ENCODE measurements at places on chromosomes 3 and 15. TPM values are rescaled to one million over a fixed set of nuclear protein-coding genes. Genes with fewer than 3 reads are reported as not detected.

Gene IL17RB
- 0.52 TPM for total RNA-seq

Gene TMF1
- 45.6 TPM for total RNA-seq

Gene SNX33
- total RNA-seq, result 30.9 TPM

DNA sequence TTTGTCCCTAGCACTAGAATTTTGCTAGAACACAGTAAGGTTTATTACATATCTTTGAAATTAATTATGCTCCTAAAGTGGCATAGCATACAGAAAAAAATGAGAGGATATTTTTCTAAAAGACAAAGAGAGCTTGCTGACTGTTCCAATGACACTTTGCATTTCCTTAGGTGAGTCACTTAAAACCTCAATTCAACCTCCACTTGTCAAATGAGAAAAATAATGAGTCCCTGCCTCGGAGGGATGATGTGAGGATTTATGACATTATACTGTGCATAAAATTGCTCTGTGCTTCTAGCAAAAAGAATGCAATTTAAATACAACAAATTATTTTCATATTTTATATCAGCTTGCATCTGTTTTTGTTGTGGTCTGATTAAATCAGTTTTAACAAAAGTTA lies 1417.0 kb upstream of the ALCAM start:
- no peak for DNase-seq

- DNase-seq, result no peak
Measured at GRCh38 chr3:39937315-39937714, 127.9 kb downstream of the MYRIP start.

- no peak for DNase-seq
Measured at GRCh38 chr3:136192831-136193230, 3.3 kb downstream of the MSL2 start.

- DNase-seq, result peak; percentile 81
Measured at GRCh38 chr15:51750792-51751696, at the start of gene TMOD2. Gene TMOD2 (plus strand): TSS chr15:51751597. CDS start chr15:51766442, 14,845 bp downstream.

DNA sequence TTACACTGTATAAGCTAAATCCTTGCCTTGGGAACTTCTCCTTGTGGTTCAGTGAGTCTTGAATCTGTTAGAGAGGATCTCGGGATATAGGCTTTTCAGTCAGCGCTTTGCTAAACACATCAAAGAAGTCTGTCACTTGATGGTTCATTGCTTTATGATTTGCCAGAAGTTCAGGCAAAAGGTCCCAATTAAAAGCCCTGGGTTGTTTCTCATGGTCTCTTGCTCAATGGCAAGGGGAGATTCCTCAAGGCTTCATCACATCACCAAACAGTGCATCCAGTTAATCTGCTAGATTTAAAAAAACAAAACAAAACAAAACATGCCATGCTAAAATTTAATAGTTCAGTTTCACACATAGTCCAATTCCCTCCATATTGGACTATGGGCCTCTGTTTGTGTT lies 114.8 kb downstream of the FILIP1L start:
- no peak for DNase-seq

DNA sequence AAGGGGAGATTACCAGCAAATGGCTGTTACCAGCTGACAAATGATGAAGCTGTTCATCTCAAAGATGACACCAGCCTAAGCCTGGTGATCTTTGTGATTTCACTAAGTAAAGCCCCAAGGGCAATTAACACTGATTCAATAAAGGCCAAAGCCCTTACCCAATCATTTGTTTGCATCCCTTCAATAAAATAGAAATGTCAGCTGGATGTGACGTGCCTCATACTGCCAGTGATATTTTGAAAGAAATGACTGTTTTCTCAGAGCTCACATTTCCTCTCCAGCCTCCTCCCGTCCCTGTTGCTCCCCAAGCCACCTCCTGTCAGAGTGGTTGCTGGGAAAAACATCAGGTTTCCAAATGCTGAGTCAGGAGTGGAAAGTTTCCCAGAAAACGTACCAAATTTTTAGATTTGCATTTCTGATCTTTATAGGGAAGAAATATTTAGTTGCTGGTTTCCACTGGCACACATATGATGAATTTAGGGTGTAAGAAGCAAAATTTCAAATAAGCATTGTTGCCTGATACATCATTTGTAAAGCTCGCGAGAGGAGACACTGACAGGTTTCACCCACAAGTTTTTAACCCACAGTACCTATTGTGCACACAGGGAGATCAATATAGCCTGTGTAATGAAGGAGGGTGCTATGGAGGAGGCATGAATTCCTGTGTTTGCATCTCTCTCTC lies 21.0 kb downstream of the C2CD4A start:
- DNase-seq, result no peak

GRCh38 chr15:59540654-59541053 lies 70.9 kb upstream of the GCNT3 start:
- no peak for DNase-seq

GRCh38 chr15:64740311-64741170 lies 34.8 kb downstream of the RBPMS2 start:
- DNase-seq, result no peak

DNA sequence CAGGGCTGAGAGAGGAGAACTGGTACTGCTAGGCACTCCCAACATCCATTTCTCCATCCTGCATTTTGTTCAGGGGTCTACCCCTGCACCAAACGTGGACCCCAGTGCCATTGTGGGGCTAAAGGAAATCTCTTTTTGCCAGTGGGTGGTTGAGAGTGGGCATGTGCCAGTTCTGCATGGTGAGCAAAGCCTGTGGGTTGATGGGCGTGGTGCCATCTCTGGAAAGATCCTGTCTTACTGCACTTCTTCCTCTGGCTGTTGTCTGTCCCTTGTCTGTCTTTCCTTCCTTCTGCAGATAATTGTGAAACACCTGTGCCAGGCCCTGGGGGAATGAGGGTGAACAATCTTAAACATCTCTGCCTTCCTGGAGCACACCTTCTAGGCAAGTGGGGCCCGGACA lies 1.4 kb upstream of the RARRES1 start:
- no peak for DNase-seq

DNA sequence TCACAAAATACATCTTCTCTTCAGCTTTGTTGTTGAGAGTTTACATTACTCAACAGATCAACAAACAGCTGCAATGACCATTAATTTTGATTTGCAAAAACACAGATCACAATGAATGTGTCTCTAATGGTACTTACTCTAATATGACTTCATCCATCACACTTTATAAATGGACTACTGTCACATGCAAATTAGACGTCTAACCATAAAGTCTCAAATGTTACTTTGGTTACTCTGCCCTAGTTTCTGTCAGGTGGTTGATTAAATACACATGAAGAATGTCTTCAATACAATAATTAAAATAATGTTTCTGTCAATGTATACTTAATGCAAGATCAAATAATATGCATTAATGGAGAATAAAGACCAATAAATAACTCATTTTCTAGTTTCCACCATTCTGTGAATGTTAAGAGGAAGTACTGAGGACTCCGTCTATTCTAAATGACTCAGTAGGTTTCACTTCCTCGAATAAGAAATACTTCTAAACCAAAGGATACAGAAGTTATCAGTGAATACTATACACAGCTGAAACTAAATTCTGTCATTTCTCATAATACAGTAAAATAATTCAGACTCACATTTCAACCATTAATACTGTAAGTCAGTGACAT lies 145.8 kb downstream of the CBLB start:
- DNase-seq, result no peak

- DNase-seq, result peak; percentile 69
Measured at GRCh38 chr3:127675651-127676391, 3.1 kb downstream of the ABTB1 start.

GRCh38 chr3:124174910-124175874 lies 183.3 kb upstream of the ROPN1 start:
- DNase-seq, result no peak

GRCh38 chr3:58874795-58875194 lies 175.0 kb downstream of the CFAP20DC start:
- DNase-seq, result no peak

Measured in aorta (tissue), 5 donors.